Bone marrow (tissue), 2 donors: ENCODE measurements at places on chromosomes 2 and 18.

DNA sequence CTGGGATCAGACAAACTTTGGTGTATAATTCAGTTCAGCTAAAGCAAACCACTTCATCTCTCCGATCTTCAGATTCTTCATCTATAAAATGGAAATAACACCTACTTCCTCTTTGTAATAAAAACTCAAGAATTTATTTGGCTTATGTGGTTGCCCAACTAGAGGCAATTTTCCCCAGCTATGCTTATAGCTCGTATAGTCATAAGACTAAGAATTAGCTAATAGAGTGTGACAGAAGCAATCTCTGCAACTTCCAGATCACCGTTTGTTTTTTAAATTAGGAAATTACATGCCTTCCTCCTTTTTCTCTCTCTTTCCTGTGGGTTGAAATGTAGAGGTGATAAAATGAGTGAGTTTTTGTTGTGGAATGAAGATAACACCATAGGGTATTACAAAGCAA is 35.3 kb upstream of the KCNF1 start:
- no peak for DNase-seq

GRCh38 chr2:15471606-15472005 is 89.5 kb downstream of the NBAS start:
- no peak for DNase-seq

DNA sequence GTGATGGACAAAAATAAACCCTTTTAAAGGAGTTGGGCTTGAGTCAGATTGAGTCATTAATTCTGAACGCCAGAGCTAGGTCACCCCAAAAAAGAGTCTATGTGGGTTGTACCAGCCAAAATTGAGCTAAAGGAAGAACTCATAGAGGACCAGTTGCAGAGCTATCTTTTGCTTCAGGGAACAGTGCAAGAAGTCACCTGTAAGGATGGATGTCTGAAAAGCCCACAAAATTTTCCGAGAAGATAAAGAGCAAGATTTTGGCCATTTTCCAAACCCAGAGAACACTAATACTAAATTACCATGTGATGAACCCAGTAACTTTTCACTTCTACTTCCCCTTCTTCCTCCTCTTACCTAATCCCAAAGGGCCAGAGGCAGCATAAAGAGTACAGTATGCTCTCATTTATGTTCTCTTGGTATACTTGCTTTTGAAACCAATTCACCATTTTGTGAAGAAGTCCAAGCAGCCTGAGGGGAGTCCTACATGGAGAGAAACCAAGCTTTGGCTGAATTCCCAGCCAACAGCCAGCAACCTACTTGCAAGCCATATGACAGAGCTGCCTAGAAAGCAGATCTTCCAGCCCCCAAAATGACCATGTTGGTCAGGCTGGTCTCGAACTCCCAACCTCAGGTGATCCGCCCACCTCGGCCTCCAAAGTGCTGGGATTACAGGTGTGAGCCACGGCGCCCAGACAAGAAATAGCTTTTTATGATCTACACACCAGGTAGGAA is 551.7 kb downstream of the SATB2 start:
- no peak for DNase-seq

DNA sequence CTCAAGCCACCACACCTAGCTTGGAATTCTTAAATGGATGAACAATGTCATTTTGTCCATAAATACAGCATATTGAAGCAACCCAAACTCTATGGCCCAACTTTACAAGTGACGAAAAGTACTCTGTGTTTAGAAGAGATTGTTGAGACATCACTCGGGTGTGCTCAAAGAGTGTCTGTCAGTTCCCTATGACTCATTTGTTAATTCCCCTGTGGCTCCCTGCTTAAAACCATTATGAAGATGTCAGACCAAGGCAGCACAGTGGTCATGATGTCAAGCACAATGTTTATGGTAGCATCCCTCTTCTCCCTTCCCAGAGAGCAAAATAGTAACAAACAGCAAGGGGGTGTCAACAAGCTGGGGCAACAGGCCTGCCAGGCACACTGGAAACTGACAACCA is 3.0 kb downstream of the LYG1 start:
- DNase-seq: no peak

DNA sequence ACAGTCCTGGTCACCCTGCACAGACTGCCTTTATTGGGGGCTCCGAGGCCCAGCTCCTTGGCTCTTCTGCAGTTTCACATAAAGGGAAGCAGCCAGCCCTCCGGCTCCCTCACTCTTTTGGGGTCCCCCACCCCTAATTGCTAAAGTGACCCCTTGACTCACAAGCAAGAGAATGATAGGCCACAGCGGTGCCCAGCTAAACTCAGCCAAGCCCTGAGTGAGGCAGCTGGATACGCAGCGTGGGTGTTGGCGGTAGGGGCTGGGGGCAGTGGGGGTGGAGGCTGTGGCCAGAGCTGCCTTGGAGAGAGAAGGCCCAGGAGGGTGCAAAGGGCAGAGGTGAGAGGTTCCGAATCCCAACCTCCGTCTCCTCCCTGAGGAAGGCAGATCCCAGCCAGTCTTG is 25.5 kb upstream of the ALPP start:
- no peak for DNase-seq

DNA sequence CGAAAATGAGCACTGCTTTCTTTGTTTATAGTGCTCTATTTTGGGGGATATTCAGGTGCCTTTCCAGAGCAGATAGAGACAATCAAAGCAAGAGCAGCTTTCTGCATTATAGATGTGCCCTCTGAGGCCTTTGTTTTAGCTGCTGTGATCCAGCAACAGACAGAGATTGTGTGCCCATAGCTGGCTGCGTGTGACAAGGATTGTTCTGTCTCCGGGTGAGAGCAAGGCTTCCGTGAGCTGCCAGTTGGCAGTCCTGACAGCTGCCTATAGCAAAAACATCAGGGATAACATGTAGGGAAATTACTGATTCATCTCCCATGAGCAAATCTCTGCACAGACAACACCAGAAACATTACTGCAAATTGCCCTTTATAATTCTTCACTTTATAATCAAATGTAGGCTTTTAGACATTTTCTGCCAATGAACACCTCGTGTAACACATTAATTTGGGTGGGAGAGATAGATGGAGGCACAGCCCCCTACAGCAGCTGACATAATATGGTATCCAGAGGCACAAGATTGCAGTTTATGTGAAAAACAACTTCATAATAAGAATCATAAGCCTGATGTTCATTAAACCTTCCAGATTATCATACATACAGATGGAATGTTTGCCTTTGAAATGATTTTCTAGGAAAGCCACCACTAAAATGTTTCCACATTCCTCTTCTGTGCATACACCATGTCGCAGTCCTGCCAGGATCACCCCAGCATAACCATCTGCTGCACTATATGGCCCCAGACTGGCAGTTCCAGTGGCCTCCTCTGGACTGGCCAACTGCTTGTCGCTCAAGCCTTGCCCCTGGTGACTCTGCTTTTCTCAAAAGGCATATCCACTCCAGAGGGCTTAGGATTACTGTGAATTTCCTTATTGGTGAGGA is 131.2 kb downstream of the TRIB2 start:
- no peak for DNase-seq

GRCh38 chr18:48956356-48956755 is 5.6 kb upstream of the SMAD7 start:
- no peak for DNase-seq

- no peak for DNase-seq
Measured at GRCh38 chr2:181396256-181397123, 60.7 kb upstream of the ITGA4 start.

- no peak for DNase-seq
Measured at GRCh38 chr2:218722876-218723785, 12.5 kb downstream of the TTLL4 start.

GRCh38 chr2:173999272-173999671 is 34.1 kb upstream of the SP3 start:
- no peak for DNase-seq

DNA sequence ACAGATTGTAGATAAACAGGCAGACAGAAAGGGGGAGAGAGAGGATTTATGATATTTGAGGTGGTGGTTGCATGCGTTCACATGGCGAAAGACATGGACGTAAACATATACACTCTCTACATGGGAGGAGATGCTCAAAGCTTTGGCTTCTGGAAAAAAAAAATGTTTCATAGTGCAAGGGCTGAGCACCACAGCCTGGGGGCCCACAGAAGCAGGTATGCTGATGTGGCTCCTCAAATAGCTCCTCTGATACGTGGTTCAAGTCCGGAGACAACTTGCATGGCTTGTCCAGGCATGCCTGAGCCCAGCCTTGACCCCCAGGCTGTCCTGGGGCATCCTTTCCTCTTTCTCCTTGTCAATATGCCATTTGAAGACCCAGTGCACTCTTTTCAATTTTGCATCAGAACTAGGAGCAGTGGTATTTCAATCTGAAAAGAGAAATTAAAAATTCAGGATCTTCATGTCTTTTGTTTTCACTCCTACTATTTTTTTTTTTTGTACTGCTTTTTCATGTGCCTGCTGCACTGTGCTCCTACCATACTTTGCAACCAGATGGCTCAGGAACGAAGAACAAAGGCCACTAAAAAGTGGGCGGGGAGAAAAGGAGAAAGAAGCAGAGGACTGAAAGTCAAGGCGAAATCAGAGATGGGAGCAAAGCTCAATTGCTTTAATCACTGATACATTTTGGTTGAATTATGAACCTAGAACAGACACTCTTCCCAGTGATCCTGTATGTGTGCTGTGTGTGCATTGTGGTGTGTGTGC is 495.7 kb upstream of the TCF4 start:
- no peak for DNase-seq

DNA sequence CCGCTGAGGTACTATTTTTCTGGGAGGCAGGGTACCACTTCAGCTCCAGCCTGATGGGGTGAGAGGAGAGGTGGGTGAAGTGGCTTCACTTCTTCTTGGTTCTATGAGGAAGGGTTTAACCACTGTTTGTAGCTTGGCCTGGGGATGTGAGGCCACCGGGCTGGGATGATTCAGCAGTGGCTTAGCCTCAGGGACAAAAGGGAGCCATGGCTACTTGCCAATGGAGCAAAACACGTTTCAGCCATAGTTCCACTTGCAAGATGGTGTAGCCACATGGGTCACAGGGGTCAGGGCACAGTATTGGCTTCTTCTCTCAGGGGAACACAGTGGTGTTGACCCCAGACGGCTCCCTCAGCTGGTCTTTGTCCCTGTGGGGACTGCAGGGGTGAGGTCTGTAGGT is 14.9 kb downstream of the ZDBF2 start:
- DNase-seq: no peak

GRCh38 chr2:208049441-208049840 is 24.1 kb upstream of the PLEKHM3 start:
- no peak for DNase-seq

DNA sequence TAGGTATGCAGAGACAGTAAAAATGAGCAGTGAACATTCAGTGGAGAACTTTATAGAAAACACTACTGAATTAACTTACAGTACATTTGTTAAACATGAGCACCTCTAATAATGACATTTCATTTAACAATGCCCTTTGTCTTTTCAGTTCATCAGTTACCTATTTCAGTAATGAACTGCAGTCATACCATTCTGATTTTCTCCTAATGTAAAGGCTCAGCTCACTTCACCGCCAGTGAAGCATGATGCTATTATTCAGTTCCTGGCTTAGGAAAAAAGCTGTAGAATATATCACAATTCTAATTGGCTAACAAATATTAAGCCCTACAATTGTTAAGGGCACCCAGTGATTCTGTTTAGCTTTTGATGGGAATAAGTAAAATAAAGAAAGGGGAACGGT is 37.1 kb upstream of the CCDC93 start:
- no peak for DNase-seq

DNA sequence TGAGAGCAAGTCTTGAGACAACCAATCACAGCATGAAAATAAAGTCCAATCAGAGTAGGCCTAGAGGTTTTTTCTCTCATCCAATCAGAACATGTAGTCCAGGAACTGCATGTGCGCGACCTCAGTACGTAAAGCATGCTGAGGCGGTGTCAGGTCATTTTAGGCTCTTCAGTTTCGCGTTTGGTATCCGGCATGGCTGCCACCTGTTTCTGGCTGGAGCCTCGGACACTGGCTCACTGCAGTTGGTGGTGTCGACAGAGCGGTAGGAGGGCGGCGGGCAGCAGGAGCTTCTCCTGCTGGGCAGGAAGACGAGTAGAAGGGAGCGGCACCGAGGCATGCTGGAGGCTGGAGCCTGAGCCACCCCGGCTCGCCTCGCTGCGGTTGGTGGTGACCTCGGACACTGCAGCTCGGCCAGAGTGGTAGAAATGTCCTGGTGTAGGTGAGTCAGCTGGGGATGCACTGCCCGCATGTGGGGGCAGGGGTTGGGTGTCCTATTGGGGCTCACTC is 15.8 kb downstream of the CCDC74A start:
- no peak for DNase-seq

DNA sequence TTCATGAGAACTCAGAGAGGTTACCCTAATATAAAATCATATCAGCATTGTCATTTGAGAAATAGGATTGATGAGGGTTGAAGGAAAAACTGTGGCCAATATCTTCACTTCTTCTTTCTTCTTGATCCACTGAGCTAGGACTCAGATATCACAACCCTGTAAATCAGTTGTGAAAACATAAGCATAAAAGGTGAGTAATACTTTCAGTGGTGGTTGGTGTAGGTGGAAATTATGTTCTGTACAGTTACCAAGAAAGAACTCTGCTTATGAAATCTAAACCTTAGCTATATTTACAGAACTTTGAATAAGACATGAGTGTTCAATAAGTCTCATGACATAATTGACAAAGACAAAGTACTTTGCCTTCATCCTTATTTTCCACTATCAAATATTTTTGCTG is 56.3 kb downstream of the PAX3 start:
- no peak for DNase-seq

- no peak for DNase-seq
Measured at GRCh38 chr18:22451796-22452195, 34.1 kb upstream of the CTAGE1 start.

DNA sequence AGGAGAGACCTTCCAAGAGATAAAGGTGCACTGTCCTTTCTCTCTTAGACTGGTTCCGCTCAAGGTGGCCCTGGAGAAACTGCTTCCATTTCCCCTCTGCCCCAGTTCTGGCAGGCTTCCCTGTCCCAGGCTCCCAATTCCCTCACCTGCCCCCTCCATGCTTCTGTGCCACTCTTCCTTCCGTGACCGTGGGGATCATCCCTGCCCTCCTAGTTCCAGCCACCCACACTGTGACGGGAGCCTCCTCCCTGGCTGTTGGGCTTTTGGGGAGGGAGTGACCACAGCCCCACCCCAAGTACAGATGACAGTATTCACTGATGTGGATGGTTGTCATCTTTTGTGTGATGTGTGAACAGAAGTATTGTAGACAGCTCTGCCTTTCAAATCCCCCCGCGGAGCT is 2.8 kb downstream of the IMPA2 start:
- DNase-seq: no peak

DNA sequence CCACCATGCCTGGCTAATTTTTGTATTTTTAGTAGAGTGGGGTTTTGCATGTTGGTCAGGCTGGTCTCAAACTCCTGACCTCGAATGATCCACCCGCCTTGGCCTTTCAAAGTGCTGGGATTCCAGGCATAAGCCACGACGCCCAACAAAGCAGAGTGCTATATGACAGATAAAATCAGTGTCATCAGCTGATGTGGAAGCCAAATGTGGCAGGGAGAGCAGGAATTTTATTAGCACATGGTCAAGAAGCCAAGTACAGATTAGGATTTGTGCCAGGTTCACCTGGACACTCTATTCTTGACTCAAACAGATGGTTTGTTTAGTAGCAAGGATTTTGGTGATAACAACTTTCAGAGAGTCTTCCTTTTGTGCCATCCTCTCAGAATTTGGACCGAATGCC is 62.7 kb downstream of the LCLAT1 start:
- no peak for DNase-seq
